ENCODE measurements at places on chromosomes 5 and 9.
A peak's percentile ranks its signal among the peaks of the same experiment; 100 is the strongest.

DNA sequence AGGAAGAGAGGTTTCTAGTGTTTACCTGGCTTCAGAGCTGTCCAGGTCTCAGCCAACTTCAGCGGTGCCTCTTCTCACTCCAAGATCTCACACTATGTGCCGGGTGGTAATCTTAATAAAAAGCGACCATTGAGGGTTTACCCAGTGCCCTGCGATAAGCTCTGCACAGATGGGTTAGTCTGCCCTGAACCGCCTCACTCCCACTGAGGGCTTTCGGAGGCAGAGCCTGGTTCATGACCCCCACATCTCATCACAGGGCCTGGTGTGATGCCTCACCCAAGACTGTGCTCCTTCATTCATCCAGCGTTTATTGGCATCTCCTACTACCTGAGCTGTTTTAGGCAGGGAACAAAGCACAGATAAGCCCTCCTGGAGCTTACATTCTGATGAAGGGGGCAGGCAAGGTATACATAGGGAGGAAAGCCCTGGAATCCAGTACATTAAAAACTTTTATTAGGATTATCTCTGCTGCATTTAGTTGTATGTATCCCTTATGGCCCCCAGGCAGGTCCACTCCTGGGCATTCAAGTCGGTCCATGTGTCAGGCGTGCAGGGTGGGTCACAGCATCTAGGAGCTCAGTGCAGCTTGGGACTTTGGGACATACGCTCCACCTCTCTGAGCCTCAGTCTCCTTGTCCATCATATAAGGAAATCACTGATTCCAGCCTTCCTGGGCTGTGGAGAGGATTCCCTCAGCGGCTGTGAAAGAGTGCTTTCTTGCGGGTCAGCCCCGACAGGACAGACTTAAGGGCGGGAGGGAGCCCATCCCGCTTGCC lies 613 bp upstream of the COL15A1 start:
- DNase-seq: no peak

DNA sequence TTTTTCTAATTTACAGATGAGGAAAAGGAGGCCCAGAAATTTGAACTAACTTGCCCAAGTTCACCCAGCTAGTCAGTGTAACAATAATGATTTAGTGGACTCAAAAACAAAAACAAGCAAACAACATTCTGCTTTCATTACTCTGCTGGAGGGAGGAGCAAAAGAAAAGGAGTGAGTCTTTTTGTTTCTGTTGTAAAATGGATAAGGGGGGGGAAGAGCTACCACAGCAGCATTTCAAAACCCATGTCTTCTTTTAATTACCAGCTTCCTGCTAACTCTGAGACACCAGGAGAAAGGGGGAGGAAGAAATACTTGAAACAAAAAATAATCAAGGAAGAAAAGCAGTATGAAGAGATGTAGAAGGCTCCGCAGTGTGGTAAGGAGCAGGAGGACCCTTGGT lies 39.2 kb upstream of the EQTN start:
- DNase-seq: no peak

DNA sequence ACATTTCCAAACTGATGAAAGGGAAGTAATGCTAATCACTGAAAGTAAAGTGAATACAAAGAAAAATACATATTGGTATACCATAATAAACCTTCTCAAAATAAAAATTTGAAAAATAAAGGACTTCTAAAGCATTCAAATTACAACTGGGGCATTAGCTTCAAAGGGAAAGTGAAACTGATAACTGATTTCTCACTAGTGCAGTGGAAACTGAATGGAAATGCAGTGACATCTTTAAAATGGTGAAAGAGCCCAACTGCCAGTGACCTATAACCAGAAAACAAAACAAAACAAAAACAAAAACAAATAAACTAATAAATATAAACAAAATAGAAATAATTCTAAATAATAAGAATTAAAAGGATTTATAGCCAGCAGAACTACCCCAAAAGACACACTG lies 297.5 kb upstream of the GRIN3A start:
- DNase-seq: no peak

GRCh38 chr9:133538176-133538575 lies 3.7 kb downstream of the ADAMTSL2 start:
- no peak for DNase-seq

DNA sequence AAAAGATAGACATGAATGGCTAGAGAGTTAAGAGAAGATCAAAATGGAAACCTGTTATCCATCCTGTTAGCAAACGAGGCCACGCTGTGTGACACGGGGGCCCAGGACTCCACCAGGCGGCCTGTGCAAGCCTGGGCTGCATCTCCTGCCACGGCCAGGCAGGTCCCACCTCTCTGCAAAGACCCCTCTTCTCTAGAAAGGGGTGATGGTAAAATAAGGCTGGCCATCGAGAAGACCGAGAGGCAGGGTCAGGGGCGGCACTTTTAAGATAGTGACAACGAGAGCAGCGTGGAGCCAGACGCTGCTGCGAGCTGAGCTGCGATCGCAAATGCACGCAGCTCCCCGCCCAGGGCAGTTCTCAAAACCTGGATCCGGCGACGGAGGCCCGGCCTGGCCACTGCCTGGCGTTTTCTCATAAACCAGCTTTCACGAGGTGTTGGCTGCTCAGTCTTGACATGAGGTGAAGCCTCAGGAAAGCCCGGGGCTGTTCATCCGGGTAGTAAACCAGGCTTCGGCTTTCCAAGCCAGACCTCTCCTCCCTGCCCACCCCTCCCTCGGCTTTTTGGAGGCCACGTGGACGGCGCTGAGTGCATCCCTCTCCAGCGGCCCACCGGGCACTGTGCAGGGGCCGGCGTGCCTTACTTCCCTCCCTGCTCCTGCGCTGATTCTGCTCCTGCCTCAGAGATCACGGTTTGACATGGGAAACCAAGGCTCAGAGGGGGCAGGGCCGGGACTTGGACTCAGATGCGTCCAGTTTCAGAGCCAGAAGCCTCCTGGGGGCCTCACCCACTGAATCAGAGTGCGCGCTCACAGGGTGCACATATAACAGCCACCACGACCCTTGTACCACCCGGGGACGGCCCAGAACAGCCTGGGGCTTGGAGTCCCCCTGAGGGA lies 151.6 kb upstream of the PHYKPL start:
- DNase-seq: no peak

GRCh38 chr5:40774623-40775022 lies 18.9 kb upstream of the TTC33 start:
- peak; percentile 22 for DNase-seq

- DNase-seq: no peak
These were observed 475.1 kb downstream of the DMRTA1 start for GRCh38 chr9:22921742-22922141.

Data from NAMALWA (cell line).